ENCODE measurements at places on chromosomes 6 and 20.
A peak's percentile ranks its signal among the peaks of the same experiment; 100 is the strongest.

DNA sequence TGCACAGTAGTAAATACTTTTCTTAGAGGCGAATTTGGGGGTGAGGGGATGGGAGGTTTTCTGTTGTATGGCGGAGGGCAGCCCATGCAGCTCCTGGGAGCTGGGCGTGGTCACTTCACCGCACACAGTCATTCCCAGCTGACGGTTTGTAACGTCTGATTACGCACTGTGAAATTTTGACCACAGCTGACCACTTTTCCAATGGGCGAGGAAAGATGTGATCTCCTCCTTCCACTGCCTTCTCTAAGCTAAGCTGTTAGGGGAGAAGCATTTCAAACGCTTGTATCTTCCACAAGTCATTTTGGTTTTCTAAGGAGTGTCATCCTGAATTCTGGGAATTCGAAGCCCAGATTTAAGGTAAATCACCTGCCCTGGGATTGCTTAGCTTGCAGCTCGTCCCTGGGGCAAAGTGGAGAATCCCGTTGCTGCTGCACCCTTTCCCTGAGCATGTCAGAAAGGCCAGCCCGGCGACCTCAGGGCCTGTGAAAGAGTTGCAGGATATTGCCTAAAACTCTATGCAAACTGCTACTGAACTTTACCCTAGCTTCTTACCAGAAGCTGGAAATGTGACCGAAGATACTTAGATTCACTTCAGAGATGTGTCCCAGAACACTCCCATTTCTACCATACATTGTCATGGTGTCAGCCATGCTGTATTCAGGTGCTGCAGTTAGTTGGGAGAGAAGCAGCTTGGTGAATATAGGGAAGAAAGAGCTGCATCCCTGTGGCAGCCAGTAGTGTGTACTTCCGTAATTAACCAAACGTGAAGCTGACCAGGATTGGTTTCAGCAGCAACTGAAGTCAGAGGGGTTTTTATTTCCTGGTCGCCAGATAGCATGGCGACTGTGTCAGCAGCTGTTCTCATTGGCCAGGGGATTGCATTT is 58.9 kb downstream of the RREB1 start:
- peak; percentile 97 for DNase-seq

GRCh38 chr6:167140589-167141474 is 16.9 kb downstream of the GPR31 start:
- no peak for DNase-seq

- no peak for DNase-seq
Observed at GRCh38 chr6:155646443-155646842, 190.8 kb upstream of the NOX3 start.

GRCh38 chr6:77587963-77588362 is 64.9 kb upstream of the MEI4 start:
- DNase-seq: no peak

DNA sequence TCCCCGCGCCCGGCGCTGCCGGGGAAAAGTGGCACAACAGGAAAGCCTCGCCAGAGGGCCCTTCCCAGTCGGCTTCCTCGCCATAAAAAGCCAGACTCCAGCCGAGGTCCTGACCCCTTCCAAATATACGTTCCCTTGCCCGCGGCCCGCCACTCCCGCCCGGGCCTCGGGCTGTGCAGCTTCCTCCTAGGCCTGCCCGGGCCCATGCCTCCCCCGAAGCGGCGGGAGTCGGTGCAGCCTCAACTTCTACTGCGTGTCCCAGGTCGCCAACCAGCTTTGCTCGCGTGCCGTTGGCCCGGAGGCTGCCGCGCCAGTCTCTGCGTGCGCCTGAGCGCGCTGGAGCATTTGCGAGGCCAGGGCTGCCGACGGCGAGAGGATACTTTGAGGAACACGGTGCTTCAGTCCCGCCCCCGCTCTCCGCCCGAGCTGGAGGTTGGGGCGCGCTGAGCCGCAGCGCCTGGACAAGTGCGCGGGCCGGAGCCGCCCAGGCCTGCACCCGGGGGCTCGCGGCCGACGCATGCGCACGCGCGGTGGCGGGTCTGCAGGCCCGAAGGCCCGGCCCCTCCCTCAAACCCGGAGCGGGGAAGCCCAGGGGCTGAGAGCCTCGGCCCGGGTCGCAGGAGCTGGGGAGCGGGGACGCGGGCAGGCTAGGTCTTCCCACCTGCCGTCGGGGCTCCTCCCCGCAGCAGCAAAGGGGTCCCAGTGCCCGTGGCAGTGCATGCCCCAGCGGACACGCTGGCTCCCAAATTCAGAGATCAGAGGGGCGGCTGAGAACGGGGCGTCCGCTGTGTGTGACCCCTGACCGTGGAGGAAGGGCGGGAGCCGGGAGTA is 10.2 kb downstream of the FOXC1 start:
- DNase-seq: no peak
